ENCODE measurements at places on chromosomes 11 and 22.

DNA sequence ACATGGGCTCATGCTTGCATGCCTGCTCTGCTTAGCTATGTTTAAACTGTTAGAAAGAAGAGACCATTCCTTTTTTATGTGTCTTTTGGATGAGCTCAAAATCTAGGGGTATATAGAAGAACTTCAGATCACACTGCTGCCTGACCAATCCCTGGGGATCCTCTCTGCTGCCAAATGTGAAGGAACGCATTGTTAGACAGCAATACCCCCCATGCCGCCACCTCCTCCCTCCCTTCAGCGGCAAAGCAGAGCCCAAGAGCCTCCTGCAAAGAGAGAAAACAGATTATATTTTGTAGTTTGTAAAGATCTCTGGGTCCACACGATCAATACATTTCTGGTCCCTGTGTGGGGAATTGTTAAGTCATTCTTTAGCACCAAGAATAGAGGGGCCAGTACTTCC, 677.6 kb downstream of the NTM start:
- DNase-seq: no peak

DNA sequence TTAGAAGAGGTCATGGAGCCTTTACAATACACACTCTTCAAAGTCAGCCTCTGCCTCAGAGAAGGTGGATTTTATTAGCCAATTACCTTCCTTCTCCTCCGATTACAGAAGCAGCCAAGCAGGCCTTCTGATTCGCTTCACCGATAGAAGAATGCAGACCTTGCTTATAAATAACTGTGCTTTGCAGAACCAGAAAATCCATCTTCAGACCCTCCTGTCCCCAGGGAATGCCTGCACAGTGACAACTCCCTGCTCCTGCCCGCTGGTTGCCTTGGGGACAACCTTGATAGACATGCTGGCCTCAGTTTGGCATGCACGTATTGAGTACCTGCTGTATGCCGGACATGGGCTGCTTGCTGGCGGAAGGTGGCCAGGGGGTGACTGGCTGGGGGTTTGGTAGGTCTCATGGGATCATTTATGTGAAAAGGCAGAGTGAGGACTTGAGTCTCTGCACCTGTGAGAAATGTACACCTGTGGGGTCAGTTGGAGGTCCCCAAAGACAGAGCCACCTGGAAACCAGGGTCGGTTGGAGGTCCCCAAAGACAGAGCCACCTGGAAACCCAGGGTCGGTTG, 1238.7 kb downstream of the BRD1 start:
- no peak for DNase-seq

- no peak for DNase-seq
Observed at GRCh38 chr11:109641549-109641948, 219.6 kb downstream of the C11orf87 start.

DNA sequence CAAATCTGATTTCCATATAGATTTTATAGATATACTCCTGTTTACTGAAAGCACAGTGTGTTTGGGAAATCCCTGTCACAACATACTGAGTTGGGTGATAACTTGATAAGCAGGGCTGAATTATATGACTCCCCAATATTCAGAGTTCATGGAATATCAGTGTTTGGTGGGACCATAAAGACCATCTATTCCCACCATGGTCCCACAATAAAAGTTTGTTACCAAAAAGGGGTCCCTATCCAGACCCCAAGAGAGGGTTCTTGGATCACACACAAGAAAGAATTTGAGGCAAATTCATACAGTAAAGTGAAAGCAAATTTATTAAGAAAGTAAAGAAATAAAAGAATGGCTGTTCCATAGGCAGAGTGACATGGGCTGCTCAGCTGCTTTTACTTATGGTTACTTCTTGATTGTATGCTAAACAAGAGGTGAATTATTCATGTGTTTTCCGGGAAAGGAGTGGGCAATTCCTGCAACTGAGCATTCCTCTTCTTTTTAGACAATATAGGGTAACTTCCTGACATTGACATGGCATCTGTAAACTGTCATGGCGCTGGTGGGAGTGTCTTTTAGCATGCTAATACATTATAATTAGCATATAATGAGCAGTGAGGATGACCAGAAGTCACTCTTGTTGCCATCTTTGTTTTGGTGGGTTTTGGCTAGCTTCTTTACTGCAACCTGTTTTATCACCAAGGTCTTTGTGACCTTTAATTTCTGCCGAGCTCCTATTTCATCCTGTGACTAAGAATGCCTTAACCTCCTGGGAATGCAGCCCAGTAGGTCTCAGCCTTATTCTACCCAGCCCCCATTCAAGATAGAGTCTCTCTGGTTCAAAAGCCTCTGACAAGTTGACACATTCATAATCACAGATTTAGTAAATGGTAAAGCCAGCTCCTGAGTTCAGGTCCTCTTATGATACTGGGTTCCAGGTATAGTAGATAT, 240.6 kb upstream of the PDGFD start:
- DNase-seq: no peak

DNA sequence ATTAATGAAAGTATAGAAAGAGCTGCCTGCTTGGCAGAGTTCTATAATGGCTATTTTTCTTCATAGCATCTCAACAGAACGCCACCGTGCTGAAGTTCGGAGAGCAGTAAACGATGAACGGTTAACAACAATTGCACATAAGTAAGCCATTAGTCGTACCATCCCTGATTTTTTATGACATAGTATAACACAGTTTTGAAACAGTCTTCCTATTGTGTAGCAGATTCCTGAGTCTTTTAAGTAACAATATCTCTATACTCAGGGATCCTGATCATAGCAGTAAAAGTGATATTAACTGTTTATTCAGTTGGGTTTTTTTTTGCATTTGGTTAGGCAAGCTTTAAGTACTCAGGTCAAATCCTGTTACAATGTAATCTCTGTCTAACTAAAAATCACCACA, 8.4 kb downstream of the EMSY start:
- no peak for DNase-seq

GRCh38 chr11:45354976-45355705, 69.0 kb upstream of the SYT13 start:
- DNase-seq: peak; percentile 93

DNA sequence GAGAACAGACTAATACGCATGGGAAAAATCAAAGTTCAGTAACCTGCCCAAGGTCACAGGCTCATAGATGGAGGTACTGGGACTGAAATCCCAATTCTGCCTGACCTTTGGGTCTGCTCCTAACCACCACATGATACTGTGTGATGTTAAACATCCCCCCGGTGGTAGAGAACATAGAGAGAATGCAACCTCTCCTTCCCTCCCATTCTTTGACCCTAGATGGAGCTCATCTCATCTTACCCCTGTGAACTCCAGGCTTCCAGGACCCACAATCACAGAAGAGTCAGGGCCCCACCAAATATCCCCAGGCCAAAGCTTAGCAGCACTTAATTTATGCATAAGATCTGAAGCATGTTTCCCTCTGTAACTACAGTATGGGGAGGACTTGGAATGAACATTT, 198.5 kb downstream of the MYO18B start:
- no peak for DNase-seq

DNA sequence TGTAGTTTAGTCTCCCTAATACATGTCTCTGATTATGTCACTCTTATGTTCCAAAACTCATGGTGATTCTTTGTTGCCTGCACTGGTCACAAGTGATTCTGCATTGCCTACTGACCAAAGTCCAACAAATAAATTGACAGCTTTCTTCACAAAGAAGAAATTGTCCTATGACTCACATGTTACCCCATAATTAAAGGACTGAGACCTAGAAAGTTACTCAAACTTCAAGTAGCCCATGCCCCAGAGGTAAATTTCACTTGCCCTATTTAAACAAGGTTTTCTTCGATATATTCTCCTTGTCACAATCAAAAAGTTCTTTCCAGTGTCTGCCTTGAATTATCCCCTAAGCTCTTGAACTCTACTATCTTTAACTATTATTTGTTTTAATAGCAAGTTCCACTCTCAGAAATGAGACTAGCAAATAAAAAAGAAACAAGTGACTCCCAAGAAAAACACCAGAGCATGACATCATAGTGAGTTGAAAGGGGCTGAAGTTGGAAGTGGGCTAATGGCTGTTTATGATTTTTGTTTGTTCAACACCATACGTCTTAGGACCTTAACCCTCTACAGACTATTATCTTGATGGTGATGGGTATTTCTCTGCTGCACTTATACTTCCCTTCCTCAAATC, 94.5 kb upstream of the BLID start:
- DNase-seq: no peak

Data from femur (tissue), 1 donor.